ENCODE measurements at places on chromosomes 7 and 10.

DNA sequence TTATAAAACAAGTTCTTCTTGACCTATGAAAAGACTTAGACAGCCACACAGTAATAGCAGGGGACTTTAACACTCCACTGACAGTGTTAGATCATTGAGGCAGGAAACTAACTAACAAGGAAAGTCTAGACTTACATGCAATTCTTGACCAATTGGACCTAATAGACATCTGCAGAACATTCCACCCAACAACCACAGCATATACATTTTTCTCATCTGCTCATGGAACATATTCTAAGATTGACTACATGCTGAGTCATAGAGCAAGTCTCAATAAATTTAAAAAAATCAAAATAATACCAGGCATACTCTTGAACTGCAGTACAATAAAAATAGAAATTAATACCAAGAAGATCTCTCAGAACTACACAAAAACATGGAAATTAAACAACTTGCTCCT, 219.5 kb upstream of the HPS1 start:
- DNase-seq = no peak

GRCh38 chr10:70593513-70593890, 9.0 kb downstream of the PRF1 start:
- DNase-seq = no peak

- DNase-seq = no peak
Measured at GRCh38 chr10:35633006-35633980, 8.8 kb downstream of the FZD8 start.

DNA sequence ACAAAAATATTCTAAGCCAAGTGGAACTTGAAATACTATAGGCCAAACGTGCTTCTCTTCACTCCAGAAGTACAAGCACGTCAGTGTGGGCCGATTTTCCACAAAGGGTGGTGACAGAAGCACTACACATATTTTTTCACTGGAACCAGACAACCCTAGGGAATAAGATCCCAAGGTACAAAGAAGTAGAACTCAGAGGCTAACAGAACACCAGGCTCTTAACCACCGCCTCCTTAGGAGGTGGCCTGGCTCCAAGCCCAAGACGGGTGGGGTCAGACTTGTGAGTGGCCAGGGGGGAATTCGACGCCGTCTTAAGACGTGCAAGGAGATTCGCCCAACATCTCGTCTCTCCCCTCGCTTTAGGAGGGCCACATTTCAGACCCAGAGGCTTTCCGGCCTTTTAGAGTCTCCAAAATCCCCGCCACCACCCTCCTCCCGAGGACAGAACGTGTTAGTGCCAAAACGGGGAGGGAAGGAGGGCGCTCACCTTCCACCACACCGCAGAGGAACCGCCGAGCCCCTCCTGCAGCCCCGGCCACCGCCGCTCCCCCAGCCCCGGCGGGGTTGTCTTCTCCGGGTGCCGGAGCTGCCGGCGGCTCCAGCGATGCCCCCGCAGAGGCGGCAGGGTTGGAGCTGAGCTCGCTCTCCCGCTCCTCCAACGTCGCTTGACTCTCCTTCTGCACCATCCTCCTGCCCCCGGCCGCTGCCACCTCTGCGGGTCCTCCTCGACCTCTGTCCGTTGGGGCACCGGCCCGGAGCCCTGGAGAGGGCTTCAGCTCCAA, 716 bp downstream of the OGA start:
- peak; percentile 56 for DNase-seq

GRCh38 chr10:103499881-103500280, 6.4 kb downstream of the NEURL1 start:
- DNase-seq = no peak

- DNase-seq = no peak
Measured at GRCh38 chr10:117945651-117946050, 101.1 kb downstream of the RAB11FIP2 start.

DNA sequence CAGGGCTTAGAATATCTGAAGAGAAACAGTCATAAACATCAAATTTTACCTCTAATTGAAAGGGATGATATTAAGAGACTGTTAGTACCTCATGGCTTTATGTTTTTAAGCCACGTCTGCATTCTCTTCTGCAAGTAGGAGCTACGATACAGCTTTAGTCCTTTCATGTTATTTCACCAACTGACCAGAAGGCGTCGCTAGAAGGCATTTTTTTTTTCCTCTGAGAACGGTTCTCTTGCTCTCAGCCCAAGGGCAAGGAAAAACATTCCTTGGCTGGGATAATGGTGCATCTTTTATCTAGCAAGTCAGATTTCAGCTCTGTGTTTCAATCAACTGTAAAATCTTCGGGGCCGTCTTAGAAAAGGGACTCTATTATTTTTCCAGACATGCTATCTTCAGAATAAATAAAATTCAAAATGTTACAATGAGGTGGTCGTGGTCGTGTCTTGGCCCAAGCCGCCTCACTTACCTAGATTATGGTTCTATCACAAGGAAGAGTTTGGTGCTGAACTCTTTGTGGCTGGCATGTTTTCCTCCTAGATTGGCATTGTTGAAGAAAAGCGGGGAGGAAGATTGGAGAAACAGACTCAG, 41.6 kb upstream of the LYZL2 start:
- DNase-seq = peak; percentile 81

- no peak for DNase-seq
Measured at GRCh38 chr7:154794147-154794780, 208.7 kb downstream of the PAXIP1 start.

DNA sequence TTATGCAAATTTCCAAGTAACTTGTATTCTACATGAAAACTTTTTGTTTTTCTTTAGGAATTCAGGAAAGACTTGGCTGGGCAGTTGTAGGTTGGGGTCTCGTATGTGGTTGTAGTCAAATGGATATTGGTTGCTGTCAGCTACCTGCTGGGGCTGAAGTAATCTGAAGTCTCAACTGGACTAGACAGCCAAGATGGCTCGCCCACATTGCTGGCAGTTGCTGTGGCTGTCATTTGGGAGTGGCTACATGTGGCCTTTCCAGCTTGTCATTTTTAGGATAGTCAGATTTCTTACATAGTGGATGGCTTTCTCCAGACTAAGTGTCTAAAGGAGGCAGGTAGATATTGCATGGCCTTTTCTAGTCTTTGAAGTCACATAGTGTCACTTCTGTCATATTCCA, 32.6 kb downstream of the EXOC6 start:
- no peak for DNase-seq

DNA sequence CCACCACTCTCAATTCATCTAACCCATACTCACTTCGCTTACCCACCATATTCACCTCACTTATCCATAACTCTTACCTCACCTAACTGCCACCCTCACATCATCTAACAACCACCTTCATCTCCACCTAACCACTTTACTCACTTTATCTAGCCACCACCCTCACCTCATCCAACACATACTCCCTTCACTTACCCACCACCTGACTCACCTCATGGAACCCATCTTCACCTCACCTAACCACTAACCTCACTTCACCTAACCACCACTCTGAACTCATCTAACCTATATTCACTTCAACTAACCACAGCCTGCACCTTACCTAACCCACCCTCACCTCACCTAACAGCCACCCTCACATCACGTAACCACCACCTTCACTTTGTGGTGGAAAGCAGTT, 84.2 kb downstream of the VIPR2 start:
- no peak for DNase-seq

- DNase-seq = no peak
Measured at GRCh38 chr7:50671386-50671785, 106.2 kb upstream of the DDC start.

DNA sequence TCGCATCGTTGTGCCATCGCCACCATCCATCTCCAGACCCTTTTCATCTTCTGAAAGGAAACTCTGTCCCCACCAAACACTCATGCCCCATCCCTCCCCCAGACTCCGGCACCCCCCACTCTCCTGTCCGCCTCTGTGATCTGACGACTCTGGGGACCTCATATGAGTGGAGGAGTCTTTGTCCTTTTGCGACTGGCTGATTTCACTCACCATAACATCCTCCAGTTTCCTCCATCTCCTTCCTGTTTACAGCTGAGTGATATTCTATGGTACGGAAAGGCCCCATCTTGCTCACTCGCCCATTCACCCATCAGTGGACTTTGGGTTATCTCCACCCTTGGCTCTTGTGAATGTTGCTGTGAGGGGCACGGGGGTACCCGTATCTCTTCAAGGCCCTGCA, 11.8 kb upstream of the INSIG1 start:
- no peak for DNase-seq

All from NAMALWA (cell line).